ENCODE measurements at places on chromosomes 3 and 15.

DNA sequence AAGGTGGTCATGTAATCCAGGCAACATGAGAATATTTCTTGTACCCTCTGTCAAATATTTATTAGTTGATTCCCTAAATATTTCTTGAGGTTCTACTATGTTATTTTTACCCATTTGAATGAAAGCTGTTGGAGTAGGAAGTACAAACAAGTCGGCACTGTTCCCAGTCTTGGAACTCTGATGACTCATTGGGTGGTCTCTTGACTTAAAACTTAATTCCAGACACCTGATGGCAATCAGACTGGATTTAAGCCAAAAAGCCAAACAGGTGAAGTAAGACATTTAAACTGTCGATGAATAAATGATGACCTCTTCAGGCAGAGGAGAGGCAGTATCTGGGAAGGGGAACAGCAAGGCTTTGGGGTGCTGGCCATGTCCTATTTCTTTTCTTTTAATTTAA lies 22.8 kb downstream of the C2CD4A start:
- no peak for DNase-seq

DNA sequence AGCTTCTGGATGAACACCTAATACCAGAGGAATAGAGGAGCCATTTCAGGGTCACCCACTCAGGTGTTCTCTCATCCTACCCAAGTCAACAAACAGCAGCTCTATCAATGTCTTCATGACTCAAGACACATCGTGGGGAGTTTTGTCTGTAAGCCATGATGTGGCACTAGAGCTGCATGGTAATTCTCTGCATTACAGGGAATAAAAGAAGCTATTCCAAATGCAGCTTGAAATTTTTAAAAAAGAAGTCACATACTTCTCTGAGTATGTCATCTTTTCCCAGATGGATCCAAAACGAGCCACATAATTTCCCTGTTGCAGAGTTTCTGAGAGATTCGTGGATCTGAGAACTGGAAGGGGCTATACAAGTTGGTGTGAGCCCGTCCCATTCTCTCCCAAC lies 6.1 kb upstream of the THSD4 start:
- no peak for DNase-seq

DNA sequence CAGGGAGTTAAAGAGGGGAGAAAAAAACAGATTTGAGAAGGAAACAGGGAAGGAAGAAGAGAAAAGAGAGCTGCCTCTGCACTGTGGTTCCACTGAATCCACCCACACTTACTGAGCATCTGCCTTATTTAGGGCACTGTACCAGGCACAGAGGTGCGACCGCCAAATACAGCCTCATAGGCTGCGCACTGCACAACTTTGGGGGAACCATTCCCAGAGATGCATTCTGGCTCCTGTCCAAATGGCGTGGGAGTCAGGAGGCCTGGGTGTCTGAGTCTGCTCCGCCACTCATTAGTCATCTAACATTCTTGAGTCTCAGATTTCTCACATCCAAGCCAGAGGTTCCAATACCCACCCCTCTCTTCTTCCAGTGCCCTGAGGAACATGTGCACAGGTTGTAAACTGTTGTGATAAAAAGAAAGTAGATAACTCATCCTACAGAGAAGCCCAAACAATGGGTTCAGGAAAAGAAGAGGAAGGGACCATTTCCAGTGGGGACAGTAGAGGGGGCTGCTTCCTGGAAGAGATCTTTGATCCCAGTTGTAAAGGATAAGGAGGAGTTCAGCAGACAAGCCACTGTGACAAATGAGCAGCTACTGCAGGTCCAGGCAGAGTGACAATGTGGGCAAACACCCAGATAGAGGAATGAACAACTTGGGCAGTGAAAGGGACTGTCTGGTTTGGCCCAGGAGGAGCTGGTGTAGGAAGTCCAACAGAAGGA lies 254.6 kb downstream of the UACA start:
- no peak for DNase-seq

DNA sequence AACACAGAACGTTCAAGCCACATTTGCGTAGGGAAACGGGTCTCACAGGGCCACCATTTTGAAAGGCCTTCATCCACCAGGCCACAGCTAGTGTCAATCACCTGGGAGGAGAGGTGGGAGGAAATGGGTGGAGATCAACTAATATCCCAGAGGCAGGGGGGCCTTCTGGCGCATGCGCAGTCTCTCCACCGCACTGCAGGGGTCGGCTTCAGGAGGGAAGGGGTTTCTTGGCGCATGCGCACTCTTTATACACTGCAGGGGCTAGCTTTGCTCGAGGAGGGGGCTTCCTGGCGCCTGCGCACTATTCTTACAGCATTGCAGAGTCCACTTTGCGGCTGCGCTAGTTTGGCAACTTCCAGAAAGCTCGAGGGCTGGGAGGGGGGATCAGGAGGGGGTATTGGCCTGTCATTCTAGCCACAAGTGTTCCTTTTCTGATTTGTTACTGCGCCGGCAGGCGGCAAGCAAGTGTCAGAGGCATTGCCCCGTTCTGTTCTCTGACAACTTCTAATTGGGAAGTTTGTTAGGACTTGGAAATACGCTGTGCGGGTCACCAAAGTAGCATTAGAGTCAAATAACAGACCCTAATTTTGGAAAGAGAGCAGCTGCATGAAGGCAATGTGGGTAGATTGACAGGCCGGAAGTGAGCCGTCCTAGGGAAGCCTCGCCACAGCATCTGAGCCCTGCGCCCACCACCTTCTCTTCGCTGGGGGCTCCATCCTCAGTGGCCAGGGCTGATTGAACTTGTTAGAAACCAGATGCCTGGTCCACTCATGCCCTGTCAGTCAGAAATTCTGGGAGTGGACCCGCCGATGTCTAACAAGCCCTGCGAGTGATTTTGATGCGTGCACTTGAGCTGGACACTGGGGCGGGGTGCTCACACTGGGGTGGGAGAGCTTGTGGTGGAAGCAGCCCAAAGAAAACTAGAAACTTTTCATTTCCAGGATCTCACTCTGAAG lies 173.5 kb upstream of the NDN start:
- DNase-seq, result no peak

GRCh38 chr3:51845129-51845528 lies 16.3 kb upstream of the IQCF2 start:
- no peak for DNase-seq

DNA sequence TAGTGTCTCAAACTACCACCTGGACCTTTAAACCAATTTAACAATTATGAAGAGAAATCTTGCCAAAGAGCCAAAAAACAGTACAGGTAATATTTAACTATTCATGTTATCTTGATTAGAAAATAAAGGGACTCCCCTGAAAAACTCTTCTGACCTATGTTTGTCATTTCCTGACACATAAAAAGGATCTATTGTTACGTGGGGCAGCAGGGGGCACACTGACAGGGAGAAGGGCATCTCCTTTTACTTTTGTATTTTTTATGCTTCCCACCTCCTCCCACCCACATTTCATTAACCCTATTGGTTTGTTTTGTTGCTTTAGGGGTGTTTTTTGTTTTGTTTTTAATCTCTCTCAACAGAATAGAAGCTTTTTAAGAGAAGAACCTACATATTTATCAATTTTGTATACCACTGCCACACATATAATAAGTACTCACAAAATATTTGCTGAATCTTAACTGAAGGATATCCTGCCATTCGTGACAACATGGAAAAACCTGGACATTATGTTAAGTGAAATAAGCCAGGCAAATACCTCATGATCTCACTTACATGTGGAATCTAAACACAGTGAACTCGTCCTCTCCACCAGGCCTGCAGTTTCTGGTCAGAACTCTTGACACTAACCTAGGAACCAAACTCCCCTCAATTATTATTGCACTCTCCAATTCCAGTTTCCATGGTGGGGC lies 17.7 kb downstream of the STAG1 start:
- no peak for DNase-seq

GRCh38 chr15:40430271-40430805 lies 10.4 kb upstream of the BAHD1 start:
- no peak for DNase-seq

DNA sequence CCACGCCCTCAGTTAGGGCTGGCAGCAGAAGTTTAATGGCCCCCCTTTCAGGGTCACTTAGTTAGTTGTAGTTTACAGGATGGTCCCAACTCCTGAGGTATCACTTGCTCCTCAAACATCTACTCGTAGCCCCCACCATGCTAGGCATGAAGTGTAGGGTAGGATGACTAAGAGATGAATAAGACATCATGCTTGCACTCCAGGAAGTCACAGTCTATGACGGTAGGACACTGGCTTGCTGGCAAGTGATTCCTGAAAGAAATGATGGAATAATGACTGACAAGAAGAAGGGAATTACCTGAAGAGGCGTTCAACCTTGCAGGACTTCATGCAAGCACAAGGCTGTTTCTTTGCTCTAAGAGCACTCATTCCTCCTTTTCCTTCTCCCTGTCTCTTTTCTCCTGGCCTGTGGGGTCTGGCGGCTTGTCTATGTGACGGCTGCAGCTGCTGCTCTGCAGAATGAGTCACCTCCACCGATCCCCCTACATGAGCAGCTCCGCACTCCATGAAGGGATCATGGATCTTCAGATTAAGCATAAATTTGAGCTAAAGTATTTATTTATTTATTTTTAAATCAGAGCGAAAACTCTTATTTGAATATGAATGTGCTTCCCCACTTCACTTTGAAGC lies 82.9 kb upstream of the BOC start:
- DNase-seq, result no peak

DNA sequence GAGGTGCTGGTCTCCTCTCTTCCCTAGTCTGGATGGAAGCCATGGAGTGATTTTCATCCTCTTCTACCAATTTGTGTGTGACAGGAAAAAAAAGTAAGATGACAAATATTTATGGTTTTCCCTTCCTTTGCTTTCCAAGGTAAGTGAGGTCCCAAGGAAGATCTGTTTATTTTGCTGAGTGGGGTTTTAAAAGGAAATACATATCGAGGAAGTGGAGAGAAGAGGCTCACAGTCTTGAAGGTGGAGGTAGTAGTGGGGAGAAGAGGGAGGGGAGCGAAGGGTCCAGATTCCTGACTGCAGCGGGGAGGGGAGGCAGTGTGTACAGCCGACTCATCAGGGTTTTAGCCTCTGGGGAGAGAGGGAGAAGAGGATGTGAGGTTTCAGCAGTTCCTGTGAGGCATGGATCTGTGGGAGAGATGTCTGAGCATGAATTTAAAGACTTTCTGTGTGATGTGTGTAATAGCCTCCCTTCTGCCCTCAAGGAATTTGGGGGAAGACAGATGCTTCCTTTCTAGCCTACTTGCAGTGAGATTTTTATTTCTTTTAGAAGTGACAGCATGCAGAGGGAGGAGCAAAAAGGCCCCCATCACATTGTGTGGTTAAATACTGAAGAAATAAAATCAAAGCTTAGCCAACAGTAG lies 272.4 kb downstream of the THRB start:
- DNase-seq, result no peak

Data from hypothalamus (tissue), 51 donors.